ENCODE measurements at places on chromosomes 5 and 9. TPM values are rescaled to one million over a fixed set of nuclear protein-coding genes. Genes with fewer than 3 reads are reported as not detected.

DNA sequence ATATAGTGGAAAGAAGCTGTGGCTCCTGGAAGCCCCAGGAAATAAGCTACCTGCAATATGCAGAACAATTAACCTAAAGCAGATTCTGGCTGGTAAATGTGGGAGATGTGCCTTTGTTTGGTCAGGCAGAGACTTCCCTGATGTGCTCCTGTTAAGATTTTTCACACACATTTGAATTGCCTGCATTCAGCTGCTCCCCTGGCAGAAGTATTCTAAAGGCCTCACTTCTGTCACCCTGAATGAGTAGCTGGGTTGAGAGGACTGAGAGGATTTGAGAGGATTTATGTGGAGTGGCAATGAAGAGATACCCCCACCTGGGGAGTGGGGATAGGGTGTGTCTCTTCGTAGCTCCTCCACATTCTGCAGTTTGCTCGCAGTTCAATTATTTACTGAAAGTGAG, 130.5 kb downstream of the ST8SIA4 start:
- no peak for DNase-seq

GRCh38 chr5:171310212-171310818, 1.3 kb downstream of the TLX3 start:
- DNase-seq, result no peak

DNA sequence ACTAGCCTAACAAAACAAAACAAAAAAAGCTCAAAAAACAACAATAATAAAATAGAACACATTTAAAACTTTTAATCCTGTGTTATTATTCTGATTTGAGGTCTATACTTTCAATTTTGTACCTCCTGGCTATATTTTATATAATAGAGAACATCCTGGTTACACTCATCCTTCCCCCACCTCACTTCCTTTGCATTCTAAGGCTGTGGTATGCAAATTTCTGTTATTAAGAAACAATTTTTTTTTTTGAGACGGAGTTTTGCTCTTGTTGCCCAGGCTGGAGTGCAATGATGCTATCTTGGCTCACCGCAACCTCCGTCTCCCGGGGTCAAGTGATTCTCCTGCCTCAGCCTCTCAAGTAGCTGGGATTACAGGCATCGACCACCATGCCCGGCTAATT, 3.1 kb upstream of the RPL37 start:
- DNase-seq, result no peak

ANKRD55 gene
- not detected for total RNA-seq

TCF7 gene
- not detected for total RNA-seq

DNA sequence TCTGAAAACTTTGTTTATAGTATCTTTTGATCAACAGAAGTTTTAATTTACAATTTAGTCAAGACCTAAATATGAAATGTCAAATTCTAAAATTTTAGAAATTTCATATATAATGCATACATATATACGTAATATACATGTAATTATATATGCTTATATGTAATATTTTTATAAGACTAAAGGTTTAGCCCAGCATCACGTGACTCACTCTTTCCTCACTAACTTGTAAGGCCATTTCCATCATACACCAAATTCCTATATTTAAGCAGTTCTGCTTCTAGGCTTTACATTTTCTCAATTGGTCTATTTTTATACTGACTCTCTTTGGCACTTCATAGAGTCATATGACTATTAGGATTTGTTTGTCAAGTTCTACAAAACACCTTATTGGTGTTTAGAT, 56.4 kb downstream of the CFAP95 start:
- no peak for DNase-seq

DNA sequence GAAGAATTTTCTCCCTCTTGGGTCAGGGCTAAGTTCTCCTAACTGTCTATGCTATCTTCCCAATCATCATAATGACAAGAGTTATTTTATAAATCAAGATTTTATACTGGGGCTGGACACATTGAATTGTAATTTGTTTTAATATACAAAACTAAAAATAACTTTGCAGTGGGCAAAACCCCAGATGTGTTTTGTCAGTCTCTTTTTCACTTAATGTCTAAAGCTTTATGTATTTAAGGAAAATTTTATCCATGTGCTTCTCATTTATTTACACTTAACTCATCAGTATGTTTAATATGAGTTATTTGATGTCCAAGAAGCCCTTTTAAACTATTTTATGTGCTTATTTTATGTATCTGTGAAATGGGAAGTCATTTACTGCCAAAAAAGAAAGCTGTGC, 362.8 kb upstream of the ADAMTSL1 start:
- no peak for DNase-seq

- DNase-seq, result no peak
Measured at GRCh38 chr5:178590924-178591423, 781 bp upstream of the COL23A1 start.

Measured in HT1080 (cell line).